ENCODE measurements at places on chromosomes 2 and 18.

DNA sequence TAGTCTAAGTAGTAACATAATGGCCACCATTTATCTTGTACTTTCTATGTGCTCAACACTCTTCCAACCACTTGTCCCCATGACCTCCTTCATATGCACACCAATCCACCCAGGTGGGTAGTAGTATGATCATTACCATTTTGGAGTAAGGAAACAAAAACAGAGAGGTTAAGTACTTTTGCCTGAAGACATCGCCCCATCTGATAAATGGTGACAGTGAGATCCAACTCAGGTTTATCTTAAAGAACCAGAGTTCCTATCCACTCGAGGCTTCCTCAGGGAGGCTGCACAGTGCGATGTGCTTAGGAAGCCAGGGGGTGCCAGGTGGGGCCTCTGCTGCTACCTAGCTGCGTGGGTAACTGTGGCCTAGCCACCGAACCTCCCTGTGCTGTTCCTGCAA lies 14.1 kb downstream of the NFE2L2 start:
- no peak for DNase-seq

DNA sequence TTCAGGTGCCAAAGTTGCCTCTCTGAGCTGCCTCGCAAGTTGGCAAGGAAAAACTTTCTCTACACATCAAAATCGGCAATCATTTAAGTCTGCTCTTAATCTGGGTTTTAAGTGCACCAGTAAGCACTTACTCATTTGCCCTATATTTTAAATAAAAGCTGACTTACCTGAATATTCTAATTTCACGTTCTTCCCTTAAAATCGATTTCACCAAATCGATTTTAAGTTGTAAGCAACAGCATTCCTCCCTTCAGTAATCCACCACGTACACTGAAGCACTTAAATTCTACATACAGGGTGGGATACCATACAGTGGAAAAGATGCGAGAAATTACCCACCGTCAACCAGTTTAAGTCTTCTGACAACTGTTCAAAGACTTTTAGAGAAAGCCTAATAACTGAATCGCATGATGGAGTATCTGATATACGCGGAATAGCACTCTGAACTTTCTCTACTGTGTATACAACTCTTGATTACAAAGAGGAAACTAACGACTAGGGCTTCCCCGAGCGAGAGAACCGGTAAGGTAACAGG lies 1.6 kb downstream of the PPP3R1 start:
- DNase-seq: no peak

DNA sequence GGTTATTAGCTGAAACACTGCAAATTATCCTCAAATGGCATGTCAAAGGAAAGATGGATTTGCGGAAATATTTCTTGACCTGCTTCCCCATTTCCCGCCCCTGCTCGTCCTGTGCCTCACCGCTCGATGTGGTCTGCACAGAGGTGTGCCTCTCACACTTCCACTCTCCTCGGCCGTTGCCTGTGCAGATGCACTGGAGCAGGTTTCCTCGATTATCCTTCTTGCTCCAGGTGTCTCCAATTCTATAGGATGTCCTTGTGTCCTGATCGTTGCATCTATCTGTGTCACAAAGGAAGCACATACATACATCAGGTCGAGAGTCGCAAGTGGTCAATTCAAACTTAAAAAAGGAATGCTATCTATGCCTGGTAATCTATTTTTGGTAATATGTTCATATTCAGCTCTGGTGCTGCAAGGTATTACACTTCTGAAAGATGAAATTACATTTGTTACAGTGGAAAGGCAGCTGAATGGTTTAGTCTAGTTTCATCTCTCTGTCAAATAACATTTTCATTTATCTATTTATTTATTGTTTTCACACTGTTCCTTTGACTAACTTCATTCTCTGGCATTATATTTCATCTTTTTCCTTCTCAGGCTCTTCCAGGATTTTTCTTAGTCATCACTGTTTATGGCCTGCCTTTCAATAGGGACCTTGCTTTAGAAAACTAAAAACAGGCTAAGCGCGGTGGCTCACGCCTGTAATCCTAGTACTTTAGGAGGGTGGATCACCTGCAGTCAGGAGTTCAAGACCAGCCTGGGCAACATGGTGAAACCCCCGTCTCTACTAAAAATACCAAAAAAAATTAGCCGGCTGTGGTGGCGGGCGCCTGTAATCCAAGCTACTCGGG lies 7.6 kb downstream of the FN1 start:
- DNase-seq: no peak

DNA sequence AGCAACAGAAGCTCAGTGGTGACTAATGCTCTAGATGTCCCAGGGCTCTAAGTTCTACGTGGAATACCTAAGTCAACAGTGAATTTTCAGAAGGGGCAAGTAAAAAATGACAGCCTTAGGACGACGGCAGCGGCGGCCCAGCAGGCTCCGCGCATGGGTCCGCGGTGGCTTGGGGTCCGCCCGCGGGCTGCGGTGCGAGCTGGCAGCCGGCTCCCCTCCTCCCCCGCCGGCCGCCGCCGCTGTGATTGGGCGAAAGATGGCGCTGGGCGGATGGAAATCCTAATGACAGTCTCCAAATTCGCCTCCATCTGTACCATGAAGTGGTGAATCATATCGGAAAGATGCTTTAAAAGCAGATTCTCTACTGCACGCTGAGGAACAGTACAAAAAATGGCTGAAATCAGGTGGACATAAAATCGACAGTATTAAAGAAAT lies 74.7 kb downstream of the HNRNPLL start:
- peak; percentile 26 for DNase-seq

DNA sequence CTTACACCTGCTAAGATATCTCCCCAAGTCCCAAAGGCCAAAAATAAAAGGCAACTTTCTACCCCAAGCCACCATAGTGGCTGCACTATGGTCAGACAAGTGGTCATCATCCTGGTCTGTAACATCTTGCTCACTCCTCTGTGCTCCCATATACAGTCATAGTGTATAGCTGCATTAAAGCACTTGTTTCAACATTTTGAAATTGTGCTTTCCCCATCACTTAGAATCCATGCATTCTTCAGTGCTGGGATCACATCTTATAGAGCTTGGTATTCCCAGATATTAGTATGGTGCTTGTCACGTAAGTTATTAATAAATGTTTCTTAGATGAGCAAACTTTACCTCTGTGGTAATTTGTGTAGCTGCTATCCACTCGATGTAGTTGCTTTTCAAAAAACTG lies 40.4 kb upstream of the CDC42EP3 start:
- no peak for DNase-seq

- peak; percentile 41 for DNase-seq
Measured at GRCh38 chr2:64143169-64144056, 807 bp downstream of the PELI1 start.

DNA sequence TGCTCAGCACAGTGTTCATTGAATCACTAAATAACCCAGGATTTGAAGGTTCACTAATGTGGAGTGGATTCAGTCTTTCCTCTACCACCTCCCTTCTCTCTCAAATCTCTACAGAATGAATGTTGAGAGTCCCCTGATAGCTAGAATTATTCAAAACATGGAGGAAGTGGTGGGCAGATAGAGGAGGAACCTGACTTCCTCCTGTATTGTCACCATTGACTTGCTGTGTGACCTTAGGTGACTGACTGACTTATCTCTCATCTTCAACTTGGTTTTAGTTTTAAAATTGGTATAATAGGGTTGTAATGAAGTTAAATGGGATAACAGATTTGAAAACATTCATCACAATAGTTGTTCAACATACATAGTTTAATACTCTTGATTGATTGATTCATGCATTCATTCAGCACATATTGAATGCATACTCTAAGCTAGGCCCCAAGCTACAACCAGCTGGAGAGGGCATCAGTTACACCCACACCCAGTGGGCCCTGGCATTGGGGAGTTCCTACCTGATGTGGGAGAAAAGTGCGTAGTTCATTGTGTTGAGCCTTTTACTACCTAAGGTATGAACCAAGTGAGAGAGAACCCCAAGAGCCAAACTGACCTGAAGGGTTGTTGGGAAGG lies 96.0 kb downstream of the WDR7 start:
- DNase-seq: no peak

GRCh38 chr2:147204102-147204501 lies 640.7 kb upstream of the ACVR2A start:
- DNase-seq: no peak

GRCh38 chr2:191167766-191168165 lies 17.0 kb upstream of the STAT4 start:
- DNase-seq: no peak

- DNase-seq: no peak
Measured at GRCh38 chr2:119766944-119767343, 7.2 kb downstream of the PTPN4 start.

GRCh38 chr2:64666810-64667438 lies 13.2 kb upstream of the SERTAD2 start:
- peak; percentile 65 for DNase-seq

DNA sequence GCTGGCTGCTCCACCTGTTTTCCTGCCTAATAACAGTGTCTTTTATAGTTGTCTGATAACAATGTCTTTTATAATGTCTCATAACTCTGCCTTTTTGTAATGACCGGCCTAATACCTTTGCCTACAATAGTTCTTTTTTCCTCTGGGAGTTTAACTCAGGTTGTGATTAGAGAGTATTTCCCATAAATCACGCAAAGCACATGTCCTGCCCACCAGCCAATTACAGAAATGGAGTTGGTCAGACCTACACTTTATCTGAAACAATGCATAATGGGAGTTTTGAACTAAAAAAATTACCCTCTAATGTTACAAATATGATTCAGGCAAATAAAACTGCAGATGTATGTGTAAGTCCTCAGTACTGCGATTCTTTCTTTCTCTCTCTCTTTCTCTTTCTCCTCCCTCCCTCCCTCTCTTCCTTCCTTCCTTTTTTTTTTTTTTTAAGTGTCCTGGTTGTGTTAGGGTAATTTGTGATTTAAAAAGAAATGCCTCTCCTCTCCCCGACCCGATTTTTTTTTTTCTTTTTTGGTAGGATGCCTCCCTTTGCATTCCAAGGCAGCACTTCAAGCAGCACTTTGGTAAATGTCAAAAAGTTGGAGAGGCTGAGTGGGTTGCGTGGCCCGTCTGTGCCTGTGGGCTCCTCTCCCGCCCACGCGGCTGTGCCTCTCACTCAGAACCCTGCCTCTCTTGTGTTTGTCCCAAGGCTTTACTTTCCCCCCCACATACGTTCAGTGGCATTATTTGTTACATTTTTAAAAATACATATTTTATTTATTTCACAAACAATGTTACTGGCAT lies 147.3 kb downstream of the AGAP1 start:
- no peak for DNase-seq

DNA sequence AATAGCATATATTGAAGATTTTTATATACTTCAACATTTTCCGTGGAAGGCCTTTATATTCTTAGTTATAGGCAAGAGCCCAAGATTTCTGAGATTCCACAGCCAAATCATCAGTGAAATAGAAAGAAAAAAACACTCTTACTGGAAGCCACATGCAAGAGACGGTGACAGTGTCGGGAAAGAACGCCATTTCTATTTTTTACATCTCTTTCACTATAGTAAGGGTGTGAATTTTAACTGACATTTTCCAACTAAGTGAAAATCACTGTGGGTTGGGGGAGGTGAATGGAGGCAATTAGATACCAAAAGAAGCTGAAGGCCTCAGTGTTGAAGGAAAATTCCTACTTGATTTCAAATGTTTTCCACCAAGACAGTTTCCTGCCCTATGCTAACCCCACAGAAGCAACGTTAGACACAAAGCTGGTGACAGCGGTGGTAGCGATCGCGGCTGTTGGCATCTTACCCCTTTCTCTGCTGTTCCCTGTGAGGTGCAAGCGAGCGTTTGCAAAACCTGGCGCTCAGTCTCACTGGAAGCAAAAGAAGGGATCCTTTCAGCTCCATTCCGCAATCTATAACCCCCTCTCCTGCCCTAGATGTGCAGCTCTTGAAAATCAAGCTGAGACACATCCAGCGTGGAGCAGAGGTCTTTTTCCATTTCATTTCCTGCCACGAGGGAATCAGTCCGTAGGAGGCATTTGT lies 20.0 kb downstream of the ID2 start:
- DNase-seq: no peak

DNA sequence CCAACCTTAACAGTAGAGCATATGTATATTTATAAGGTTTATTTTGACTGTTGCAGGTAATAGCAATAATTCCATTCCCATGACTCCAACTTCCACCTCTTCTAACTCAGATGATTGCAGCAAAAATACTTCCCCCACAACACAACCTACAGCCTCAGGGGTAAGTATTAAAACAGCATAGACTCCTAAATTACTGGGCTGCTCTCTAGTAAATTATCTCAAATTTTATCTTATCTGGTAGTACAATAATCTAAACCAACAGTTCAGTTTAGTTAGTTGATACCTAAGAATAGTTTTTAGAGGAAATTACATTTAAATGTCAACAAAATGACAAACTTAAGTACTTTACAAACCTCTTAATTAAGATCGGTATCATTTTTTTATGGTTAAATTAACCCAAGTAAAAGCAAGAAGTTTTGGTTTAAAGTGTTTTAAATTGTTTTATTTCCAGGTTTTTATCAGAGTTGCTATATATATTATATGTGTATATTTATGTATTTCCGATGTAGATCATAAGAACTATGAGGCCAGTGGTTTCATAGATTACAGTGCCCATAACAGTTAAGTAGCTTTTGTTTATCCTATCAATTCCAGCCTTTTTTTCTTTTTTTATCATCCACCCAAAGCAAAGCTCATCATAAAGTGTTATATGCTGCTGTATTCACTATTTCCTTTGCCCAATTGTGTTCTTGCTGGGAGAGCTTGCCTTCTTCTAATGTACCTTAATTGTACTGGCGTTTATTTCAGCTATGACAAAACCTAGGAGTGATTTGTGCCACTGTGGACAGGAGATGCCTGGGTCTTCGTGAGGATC lies 13.7 kb downstream of the GATA6 start:
- no peak for DNase-seq

GRCh38 chr18:38759457-38759856 lies 1193.9 kb upstream of the CELF4 start:
- DNase-seq: no peak

DNA sequence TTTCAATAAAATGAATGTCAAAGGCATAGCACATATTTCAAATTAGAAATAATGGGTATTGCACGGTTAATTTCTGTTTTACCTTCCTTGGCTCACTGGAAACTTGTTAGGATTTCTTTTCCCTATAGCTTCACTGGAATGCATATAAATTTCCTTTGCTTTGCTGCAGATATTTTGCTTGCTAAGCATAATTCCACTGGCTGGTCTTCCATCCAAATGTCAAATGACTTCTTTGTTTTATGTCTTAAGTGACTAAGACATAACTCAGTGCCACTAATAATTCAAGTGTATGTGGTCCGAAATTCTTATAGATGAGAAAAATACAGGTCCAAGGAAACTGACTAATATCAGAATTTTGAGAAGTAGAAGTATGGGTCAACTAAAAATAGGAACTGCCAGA lies 182.8 kb upstream of the PGAP1 start:
- DNase-seq: no peak

DNA sequence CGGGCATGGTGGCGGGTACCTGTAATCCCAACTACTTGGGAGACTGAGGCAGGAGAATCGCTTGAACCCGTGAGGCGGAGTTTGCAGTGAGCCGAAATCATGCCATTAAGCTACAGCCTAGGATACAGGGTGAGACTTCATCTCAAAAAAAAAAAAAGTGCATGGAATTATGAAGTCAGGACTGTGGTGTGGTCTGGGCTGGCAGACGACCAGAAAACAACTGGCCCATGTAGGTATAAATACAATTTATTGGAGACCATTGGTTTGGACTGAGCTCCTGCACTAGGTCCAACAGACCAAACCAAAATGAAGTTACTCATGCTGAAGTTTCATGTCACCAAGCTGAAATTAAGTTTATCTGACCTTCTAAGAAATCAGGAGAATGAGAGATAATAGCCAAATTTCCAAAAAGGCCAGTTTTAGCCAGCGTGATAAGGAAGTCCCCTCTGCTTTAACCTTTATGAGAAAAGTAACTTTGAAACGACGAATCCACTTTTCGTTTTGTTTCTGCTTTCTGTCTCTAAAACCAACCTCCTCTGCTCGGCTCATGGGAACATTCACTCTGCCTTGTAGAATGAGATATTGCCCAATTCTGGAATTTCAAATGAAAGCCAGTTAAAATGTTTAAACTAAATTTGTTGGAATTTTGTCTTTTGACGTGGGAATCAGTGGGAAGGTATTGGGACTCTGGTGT lies 17.7 kb upstream of the RAB10 start:
- DNase-seq: no peak
